ENCODE measurements at places on chromosomes 3 and 15.

DNA sequence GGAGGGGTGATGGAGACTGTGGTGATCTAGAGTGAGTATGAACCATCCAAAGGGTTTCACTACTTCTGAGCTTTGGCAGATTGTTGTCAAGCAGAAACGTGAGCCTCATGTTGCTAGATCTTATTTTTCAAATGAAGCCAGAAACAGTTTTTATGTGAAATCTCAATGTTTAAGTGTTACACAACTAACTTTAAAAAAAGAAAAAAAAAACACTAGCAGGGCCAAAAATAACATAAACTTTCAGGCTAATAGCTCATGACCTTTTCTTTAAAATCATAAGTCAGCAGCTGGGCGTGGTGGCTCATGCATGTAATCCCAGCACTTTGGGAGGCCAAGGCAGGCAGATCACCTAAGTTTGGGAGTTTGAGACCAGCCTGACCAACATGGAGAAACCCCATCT is 2.1 kb upstream of the HTR3D start:
- no peak for DNase-seq

DNA sequence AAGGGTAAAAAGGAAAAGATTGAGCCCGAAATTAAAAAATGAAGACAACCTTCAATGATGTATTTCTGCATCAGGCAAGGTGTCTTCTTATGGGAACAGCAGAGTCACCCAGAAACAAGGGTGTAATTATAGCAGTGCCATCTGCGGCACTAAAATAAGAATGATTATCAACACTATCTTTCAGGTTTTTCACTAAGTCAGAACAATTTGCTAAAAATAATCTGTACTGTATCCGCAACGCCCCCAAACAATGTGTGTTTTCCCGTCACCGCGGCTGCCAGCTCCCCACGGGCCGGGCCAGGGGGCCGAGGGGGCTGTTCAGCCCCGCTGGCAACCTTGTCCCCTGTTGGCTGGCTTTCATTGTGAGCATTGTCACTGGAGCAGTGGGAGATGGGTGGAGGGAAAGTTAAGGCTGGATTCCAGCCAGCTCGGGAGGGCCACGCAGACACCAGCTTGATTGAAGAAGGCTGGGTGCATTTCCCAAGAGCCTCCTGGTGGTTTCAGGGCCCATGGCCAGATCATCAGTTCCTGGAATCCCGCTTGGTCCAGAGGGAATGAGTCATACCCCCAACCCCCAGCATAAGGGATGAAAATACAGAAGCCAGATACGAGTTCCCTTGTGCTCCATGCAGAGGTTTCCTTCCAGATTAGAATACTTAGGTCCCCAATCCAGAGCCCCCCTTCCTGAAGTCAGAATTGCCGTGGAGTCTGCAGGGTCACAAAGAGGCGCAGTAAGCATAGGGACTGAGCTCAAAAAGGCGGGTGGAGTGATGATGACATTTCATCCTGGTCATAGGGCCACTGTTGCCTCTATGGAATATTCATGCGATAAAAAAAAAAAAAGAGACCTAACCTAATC is 90.2 kb upstream of the KLF13 start:
- DNase-seq = peak; percentile 88

DNA sequence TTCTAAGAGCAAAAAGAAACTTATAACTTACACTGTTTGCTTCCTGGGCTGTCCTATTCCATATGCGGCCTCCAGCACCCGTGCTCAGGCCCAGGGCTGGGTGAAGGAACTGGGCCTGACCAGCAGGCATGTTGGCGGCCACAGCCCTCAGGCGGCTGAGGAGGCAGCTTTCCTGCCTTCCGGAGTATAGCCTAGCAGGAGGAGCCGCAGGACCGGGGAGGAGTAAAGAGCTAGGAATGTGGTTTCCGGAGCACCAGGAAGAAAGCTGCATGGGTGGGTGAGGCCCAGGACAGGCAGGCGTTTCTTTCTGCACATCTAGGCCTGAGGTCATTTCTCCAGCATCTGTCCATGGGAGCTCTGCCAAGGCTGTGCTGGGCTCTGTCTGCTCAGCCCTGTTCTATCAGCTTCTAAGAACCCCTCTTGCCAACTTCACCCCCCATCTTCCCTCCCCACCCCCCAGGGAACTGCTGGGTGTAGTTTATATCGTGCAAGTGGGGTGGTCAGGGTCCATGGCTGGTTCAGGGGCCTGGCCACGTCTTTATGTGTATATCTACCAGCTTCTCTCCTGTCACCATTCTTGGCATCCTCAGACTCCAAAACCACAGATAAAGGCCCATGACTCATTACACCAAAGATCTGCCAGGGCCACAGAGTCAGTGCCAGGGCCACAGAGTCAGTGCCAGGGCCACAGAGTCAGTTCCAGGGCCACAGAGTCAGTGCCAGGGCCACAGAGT is 7.8 kb upstream of the KIF7 start:
- peak; percentile 82 for DNase-seq

DNA sequence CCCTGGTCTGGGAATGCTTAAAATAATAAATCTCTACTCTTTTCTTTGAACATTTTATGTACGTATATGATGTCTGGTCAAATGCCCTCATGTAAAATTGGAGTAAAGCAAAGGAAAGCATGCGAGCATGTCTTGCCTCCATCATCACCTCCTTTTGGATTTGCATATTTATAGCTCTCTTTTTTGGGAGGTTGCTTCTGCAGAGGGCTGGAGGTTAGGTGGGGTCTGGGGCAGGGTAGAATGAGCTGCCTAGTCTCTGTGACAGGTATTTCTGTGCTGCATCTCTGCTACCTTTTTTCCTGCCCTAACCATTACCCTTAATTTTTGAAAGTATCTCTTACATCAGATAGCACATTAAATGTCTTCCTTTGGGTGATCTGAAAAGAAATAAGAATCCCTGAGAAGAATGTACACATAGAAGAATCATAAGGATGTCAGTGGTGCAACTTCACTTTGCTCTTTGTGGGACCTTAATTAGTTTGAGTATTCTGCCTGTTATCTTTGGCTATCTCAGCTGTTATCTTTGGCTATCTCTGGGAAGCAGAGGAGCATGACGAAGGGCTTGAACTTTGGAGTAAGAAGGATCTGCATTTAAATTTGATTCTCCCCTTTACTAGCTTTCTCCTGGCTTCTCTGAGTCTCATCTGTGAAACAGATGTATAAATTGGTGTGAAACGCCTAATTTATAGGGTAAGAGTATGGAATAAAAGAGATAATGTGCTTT is 40.2 kb downstream of the PPM1L start:
- DNase-seq = no peak

DNA sequence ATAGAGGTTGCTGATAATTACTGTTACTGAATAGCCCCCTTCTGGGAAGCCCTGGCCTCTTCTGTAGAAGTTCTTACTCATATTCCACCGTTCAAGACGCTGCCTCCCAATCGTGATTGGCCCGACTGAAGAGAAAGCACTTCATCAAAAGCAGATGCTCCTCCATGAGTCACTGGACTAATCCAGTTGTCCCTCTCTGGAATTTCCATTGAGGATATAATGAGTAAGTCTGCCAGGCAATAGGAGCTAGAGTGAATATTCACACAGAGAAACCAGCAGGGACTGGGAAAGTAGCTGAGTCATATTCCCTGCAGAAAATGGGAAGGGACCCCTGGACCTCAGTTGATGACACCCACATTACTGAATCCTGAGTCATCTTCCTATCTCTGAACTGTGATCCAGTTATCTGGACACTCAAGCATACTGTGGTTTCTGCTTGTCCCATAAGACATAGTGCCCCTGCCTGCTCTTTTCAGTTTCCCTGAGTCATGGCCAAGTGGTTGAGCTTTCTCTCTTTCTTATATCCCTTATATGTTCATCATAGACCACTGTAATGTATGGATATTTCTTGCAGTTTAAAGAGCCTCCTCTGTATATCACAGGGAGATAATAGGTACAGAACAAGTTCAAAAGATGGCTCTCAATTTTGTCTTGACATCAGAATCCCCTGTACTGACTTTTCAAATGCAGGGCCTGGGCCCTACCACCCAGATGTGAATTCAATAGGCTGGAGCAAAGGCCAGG is 151.2 kb upstream of the CDIN1 start:
- DNase-seq = peak; percentile 92

GRCh38 chr3:50078091-50078490 is 10.6 kb upstream of the RBM5 start:
- DNase-seq = no peak

- peak; percentile 76 for DNase-seq
Measured at GRCh38 chr15:82046666-82047452, 1.0 kb upstream of the MEX3B start.

- no peak for DNase-seq
Measured at GRCh38 chr15:40097968-40098476, 10.7 kb downstream of the BMF start.

- DNase-seq = no peak
Measured at GRCh38 chr15:39118510-39118909, 462.4 kb upstream of the THBS1 start.

GRCh38 chr3:127961963-127962362 is 46.9 kb downstream of the KBTBD12 start:
- DNase-seq = no peak

GRCh38 chr15:47586653-47587224 is 130.6 kb upstream of the SEMA6D start:
- DNase-seq = no peak

DNA sequence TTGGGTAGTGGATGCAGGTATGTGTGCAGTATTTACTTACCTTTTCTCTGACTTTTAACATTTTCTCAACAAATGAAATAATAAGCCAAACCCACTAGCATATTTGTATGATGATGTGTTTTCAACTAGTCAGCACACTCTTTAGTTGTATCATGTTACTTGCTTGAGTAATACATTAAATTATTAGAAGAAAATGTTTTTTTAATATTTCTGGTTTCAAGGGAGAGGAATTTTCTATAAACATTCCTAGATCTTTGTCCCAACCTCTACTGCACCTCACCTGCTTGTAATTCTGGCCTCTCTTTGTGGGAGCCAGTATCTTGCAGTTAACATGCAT is 161.8 kb upstream of the CBLB start:
- peak; percentile 2 for DNase-seq

- DNase-seq = no peak
Measured at GRCh38 chr3:190716211-190716610, 146.3 kb downstream of the GMNC start.

GRCh38 chr3:62209101-62209500 is 164.2 kb downstream of the FEZF2 start:
- no peak for DNase-seq

- DNase-seq = no peak
Measured at GRCh38 chr3:149019580-149019979, 28.2 kb downstream of the GYG1 start.

DNA sequence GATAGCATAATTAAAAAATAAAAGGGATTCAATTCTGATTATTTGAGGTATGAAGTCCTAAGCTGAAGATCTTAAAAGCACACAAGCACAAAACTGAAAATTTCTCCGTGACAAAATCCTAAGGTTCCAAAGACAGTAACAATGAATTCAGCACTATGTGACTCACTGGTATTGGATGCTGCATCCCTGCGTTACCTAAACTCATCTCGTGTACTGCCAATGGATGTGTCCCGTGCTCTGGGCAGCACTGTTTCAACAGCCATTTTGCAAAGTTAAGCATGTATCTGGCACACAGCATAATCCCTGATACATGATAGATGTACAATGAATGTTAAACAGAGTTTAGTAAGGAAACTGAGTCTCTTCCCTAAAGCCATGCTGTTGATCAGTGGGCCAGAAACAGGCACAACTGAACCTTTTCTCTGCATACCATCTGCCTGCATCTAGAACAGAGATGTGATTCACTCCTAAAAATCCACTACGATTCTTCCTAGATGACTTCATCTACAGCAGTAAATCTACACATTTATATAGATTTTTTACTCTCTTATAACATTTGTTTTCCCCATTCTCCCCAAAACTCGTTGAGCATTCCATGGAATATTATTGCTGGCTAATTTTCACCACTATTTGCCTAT is 14.3 kb downstream of the SUCLG2 start:
- DNase-seq = no peak

- peak; percentile 73 for DNase-seq
Measured at GRCh38 chr15:74196175-74196574, 6.4 kb downstream of the STRA6 start.

GRCh38 chr3:65449841-65450428 is 588.8 kb downstream of the MAGI1 start:
- no peak for DNase-seq

GRCh38 chr3:126133606-126134005 is 46.8 kb downstream of the ALDH1L1 start:
- no peak for DNase-seq

DNA sequence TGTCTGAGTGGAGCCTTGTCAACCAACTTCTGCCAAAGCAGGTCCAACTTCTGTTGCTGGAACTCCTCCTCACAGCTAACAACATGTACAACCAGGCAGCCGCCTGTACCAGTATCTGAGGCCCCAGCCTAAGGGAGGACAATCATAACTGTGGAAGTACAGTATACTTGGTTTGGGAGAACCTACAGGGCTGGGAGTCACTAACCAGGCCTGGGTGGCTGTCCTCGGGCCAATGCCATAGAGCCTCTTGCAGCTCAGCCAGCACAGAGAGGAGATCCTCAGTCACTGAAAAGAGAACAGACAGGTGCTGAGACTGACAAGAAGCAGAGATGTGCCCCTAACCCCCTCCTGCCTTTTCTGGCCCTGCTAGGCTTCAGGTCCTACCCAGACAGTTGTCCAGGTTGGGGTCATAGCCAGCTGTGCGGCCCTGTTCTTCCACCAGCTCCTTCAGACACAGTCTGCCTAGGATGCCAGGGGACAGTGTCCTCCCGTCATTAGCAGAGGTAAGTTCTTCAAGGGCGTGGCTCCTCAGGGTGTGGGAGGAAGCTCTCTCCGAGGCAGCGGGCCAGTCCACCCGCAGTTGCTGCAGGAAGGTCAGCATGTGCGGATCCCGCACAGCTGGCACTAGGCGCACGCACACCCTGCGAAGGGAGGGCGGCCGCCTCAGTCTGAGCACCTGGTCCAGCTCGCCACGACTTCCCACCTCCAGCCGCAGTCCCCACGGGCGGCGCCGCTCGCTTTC is 980 bp downstream of the DALRD3 start:
- DNase-seq = no peak

DNA sequence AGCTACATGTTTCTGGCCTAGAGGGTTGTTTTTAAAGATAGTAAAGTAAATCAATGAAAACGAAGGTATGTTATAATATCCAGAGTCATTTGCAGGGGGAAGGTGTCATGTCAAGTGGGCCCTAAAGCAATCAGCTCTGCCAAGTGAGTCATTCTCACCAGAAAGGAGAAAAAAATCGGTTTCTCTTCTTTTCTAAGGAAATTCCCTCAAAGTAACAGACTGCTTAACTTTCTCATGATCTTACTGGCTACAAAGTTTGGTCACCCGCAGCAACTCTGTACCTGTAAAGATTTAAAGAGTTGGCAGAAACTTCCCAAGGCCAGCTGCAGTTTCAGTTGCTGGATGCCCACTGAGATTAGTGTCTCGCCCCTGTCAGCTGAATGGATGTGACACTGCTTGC is 5.5 kb upstream of the FSIP1 start:
- no peak for DNase-seq

- peak; percentile 91 for DNase-seq
Measured at GRCh38 chr15:44102675-44103254, 92.3 kb downstream of the FRMD5 start.

DNA sequence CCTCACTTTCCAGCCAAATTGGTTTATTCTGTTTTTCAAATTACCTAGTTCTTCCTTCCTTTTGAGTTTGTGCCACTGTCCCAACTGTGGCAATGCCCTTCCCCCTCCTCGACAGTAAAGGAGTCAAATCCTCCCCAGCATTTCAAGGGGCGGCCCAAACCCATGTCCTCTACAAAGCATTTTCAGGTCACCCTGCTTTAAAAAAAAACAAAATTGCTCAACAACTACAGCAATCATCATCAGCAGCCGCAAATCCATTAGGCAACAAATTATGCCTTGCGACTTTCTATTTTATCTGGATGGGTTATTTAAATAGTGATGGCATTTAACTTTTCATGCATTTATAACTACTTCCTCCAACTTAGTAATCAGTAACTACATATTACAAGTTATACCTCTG is 32.7 kb downstream of the PLD1 start:
- DNase-seq = no peak

GRCh38 chr3:40079847-40080240 is 229.7 kb upstream of the EIF1B start:
- DNase-seq = no peak
